ENCODE measurements at places on chromosomes 5 and 9.

- DNase-seq: no peak
Observed at GRCh38 chr5:114839360-114839759, 330.3 kb downstream of the TRIM36 start.

DNA sequence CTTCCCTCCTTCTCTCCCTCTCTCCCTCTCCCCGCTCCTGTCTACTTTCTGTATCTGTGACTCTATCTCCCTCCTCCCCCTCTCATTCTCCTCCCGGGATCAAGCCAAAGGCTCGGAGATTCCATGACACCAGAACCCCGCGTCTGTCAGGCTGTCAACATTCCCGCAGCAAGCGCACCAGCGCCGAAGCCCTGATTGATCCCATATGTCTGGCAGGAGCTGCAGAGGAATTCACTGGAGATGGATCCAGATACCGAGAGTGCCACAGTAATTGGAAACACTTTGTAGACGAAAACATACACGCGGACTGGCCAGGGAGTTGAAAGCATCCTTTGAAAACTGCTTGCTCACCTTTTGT is 300 bp upstream of the SVEP1 start:
- no peak for DNase-seq

- peak; percentile 75 for DNase-seq
Observed at GRCh38 chr5:28766565-28767158, 1728.3 kb upstream of the CDH9 start.

DNA sequence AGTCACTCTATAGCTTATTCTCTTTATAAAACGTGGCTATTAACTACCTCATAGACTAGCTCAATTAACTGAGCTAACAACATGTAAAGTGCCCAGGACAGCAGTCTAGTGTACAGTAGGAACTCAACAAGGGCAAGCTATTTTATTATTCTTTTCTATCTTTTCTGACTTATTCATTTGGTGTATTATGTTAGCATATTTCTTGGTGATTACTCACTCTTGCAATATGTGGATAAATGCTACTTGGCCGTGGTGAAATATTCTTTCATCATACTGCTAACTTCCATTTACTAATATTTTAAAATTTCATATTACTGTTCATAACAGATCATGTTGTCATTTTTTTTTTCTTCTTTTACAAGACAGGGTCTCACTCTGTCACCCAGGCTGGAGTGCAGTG is 4.9 kb downstream of the SLC25A51 start:
- no peak for DNase-seq

- peak; percentile 26 for DNase-seq
Observed at GRCh38 chr5:177131352-177132135, 2.0 kb upstream of the NSD1 start.

DNA sequence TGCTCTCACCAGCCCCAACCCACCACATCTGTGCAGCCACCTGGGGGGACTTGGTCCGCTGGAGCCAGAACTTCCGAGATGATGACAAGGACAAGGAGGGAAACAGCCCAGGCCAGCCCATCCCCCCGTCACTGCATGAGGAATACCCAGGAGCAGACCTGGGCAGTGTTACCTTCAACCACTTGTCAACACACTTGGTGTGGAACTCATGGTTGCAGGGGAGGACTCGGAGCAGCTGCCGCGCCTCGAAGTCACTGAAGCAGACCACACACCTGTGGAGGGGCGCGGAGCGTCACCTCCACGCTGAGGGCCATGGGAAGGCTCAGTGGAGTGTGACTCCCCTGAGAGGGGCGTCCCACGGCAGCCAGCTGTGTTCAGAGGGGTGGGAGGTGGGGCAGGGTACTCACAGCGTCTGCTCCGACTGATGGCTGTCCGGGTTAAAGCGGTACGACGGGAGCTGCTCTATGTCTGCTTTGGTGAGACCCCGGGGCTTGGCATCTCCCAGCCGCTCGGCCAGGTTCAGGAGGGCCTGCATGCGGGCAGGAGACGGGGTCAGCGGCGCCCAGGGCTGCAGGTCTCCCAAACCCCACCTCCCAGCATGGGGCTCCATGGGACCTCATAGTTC is 8.0 kb downstream of the RNF44 start:
- DNase-seq: no peak

DNA sequence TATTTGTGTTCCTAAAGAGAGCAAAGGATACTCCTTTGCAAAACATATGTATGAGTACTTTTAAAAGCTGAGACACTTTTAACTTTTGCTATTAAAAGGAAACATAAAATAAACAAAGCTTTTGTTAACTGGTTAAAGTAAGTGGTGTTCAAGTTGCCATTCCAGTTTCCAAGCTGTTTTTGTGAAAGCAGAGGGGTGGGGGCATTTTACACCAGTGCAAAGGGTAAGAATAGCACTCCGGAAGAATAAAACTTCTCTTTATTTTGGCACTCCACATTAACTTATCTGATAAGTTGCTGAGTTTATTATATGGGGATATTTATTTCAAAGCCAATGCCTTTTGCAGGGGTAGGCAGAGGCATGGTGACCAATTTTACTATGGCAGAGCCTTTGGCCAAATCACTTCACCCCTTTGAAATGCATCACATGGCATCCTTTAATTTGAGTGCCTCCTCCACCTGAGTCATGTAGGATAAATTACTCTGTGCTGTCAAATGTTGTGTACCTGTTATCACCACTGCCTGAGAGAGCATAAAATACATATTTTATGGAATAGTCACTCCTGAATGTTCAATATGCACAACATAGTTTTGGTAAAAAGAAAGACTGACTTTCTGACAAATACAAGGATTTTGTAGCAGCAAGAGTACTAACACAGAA is 62.9 kb downstream of the MLLT3 start:
- DNase-seq: no peak

- DNase-seq: no peak
Observed at GRCh38 chr9:69760278-69760610, 433 bp upstream of the PTAR1 start.

DNA sequence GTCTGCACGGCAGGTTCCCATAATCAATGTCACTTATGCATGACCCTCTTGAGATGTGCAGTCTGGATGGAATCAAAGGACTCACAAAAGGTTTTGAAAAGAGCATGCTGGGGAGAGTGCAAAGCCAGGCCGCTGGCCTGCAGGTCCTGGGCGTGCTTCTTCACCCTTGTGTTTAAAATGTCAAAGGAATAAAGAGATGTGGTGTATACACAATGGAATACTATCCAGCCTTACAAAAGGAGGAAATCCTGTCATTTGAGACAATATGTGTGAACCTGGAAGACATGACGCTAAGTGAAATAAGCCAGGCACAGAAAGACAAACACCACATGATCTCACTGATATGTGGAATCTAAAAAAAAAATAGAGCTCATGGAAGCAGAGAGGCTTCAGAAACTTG is 137.5 kb upstream of the PHYKPL start:
- DNase-seq: no peak

DNA sequence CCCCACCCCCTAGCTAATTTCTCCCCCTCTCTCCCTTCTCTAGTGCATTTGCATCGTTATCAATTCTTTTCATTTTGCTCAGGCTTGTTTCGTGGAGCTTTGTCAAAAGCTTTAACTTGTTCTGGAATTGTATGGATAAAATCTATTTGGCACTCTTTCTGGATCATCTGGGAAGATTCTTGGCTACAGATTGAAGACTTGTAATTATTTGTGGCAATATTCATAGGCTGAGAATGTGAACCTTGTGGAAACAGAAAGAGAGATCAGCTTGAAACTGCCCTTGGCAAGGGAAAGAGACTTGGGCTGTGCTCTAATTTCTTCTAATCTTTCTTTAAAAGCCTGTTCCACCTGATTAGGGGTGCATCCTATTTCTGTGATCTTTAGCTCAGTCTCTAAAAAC is 340.6 kb upstream of the DAB2 start:
- no peak for DNase-seq

GRCh38 chr5:161897033-161897432 is 49.1 kb downstream of the GABRA1 start:
- DNase-seq: no peak

DNA sequence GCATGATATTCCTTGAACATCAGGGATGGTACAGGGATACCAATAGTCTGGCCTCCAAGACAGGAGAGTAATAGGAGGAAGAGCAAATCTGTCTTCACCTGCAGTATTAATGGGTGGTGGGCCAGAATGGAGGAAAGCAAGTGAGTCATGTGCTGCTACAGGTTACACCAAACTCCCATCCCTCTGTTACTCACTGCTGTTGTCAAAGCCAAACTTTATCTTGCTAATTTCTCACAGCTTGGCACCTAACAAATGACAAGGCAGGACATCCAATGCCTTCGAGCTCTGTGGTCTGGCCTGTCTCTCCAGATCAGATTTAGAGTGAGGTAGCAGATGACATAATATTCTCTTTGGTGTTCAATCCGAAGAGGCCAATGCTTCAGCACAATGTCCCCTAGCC is 26.8 kb downstream of the PLAC8L1 start:
- DNase-seq: no peak

GRCh38 chr5:89948977-89949376 is 460.6 kb downstream of the CETN3 start:
- DNase-seq: no peak

DNA sequence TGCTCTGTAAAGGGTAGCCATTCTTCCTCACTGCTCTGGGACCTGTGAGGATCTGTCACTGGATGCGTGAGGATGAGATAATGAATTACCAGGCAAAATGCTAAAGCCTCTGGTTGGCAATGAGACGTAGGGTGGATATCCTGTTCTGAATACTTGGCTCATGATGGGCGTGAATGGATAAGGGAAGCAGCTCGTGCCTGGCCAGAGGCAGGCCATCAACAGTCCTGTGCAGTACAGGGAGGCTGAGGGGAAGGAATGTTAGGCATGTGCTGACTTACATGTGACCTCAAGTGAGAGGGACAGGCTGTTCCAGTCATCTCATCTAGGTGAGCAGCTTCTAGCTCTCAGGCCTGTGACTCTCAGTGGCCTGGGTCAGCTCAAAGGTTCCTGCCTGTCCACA is 172.8 kb downstream of the CARTPT start:
- DNase-seq: no peak

- DNase-seq: no peak
Observed at GRCh38 chr9:129282731-129283211, 104.7 kb upstream of the IER5L start.

GRCh38 chr9:135355521-135356011 is 124.0 kb upstream of the PPP1R26 start:
- DNase-seq: no peak

DNA sequence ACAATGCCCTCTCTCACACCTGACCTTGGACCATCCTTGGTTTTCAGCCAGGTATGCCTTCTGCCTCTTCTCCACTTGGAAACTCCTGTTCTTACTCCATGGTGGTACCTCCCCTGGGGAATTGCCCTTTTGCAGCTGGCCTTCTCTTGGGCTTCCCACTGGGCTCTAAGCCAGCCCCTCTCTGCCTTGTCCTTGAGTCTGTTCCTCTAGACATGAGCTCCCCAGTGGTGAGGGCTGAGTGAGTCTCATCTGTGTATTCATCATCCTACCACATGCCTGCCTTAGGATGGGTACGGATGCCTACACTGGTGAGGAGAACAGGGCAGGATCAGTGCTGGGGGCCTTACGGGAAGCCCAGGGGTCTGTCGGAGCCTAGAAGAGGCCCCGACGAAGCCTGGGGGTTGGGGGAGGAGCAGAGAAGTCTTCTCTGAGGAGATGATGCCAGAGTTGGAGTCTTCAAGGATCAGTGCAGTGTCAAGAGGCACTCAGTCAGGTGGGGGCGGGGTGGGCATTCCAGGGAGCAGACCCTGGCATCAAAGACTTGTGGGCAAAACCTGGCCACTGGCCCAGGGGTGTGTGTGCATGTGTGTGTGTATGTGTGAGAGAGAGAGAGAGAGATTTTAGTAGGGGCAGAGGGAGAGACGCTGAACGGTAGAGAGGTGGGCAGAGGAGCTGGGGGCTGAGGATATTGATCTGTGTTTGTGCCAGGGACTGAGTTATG is 5.2 kb upstream of the CRB2 start:
- DNase-seq: no peak

- peak; percentile 93 for DNase-seq
Observed at GRCh38 chr5:13591621-13592020, 352.9 kb downstream of the DNAH5 start.

GRCh38 chr5:125928663-125929062 is 494.5 kb upstream of the GRAMD2B start:
- DNase-seq: peak; percentile 0

GRCh38 chr5:415928-416635 is 26.9 kb upstream of the EXOC3 start:
- no peak for DNase-seq

All from OCI-M1 (cell line).